ENCODE measurements at places on chromosomes 7 and 10. TPM values are rescaled to one million over a fixed set of nuclear protein-coding genes. Genes with fewer than 3 reads are reported as not detected.
A peak's percentile ranks its signal among the peaks of the same experiment; 100 is the strongest.

GRCh38 chr10:6053816-6054631 is 8.1 kb downstream of the IL2RA start:
- DNase-seq = no peak

DNA sequence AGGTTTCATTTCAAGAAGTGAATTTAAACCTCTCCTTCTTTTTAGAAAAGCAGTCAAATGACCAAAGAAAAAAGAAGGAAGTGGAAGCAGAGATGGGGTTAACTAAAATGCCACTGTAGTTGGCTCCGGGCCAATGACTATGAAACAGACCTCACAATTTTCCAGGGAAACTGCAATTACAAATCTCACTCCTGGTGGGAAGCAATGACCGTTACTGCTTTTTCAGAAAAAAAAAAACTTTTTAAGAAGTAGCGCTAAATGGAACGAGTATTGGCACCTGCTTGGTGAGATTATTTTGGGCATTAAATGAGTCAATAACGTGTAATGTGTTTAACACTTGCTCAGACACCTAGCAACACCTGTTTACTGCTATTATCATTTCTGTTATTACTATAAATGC is 1.2 kb downstream of the SFRP4 start:
- peak; percentile 14 for DNase-seq

ANKRD7 gene
- not detected for total RNA-seq

ZNF425 gene
- total RNA-seq = 3.3 TPM

DNA sequence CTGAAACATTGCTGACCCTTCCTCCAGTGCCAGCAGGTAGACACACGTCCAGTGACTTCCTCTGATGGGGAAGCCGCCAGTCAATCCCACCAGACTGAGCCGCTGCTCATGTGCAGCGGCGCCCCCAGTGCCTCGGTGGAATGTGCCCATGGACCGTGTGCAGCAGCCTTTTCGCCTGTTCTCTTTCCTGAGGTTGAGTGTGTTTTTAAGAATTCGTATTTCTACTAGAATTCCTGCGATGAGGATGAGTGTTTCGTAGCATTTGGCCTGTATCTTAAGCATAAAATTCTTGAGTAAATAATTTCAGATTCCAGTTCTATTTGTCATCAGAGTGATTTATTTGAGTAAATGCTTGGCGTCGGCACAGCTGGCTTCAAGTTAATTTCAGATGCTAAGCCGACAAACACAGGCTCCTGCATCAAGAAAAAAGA is 35.4 kb downstream of the BNIP3 start:
- DNase-seq = peak; percentile 64

GRCh38 chr10:69466158-69466490 is 14.9 kb downstream of the TSPAN15 start:
- no peak for DNase-seq

DDC gene
- total RNA-seq = 0.64 TPM

VENTX gene
- total RNA-seq = not detected

GRCh38 chr7:91263384-91264045 is 718 bp upstream of the FZD1 start:
- peak; percentile 26 for DNase-seq

- no peak for DNase-seq
Measured at GRCh38 chr7:97133159-97133558, 15.7 kb downstream of the SDHAF3 start.

- peak; percentile 80 for DNase-seq
Measured at GRCh38 chr7:94823947-94824346, 83.4 kb upstream of the PPP1R9A start.

DNA sequence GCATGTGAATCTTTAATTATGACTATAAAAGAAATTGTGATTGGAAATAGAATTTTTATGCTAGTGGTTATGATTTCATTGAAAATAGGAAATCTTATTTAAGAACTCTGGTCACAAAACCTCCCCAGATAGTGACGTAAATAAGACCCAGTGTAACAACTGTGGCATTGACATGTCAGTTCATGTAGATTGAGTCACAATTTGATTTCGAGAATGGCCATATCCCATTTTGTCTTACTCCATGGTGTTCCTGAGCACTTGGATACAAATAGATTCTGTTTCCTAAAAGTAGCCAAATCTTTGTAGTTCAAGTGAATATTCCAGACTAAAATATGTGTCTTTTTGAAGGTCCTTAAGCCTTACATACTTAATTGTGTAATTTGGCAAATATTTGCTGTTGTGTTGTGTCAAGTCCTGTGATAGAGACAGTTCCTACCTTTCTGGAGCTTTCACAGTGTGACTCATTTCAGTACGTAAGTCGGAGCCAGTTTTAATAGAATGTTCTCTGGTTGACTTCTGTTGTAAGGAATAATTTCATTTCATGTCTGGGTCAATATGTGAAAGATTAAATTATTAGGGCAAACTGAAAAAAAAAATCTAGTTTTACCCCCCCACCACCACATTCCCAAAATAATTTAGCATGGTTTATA is 37.1 kb upstream of the TOMM7 start:
- DNase-seq = peak; percentile 79

- peak; percentile 50 for DNase-seq
Measured at GRCh38 chr10:58775960-58776567, 263.4 kb downstream of the BICC1 start.

DNA sequence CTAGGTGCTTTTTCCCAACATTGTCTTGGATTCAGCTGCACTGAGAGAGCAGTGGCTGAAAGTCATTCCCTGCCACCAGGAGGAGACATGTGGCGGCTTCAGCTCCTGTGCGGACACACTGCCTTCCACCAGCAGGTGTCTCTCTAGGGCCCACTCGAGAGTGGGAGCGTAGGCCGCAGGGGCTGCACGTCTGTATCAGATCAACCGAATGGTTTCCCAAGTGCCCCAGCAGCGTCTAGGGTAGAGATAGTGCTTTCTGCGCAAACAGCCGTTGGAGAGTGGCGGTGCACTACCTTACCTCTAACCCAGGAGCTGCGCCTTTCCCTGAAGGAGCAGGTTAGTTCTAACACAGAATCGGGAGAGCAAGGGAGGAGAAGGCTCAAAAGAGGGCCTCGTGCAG is 31.7 kb downstream of the PAPOLB start:
- DNase-seq = peak; percentile 14

- DNase-seq = no peak
Measured at GRCh38 chr7:4015996-4016395, 666.1 kb upstream of the FOXK1 start.

- DNase-seq = no peak
Measured at GRCh38 chr10:30748152-30748973, 118.8 kb upstream of the LYZL2 start.

VPS37D gene
- 1.3 TPM for total RNA-seq

LUC7L2 gene
- total RNA-seq = 138 TPM

DNA sequence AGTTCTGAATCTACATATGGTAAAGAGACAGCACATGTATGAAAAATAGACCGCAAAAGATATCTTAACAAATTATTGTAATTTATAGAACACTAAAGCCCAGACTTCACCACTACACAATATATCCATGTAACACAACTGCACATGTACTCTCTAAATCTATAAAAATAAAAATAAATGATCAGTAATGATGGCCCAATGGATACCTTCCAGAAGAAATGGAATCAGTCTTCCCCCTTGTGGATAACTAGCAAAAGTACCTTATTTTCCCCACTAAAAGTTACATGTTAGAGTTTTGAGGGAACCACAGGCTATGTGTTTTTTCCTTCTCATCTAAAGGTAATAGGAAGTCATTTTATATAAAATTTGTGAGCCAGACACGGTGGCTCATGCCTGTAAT is 25.7 kb downstream of the C7orf25 start:
- DNase-seq = peak; percentile 42

DNA sequence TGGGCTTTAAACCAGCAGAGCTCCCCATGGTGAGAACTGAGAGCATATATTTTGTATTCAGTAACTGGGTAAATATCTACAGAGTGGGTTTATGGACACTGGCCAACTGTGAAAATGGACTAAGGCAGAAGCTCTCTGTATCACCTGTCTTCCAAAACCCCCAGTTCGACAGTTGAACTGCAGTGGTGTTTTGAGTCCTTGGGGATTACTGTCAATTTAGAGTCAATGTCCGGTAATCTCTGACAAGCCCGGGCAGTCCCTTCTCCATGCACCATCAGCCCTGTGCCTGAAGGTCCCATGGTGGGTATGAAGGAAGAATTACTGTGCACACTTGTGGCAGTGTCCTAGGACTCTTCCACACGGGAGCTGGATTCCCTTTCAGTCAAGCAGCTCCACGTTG is 235.0 kb downstream of the CCSER2 start:
- no peak for DNase-seq

Data from MCF 10A (cell line).